ENCODE measurements at places on chromosomes 5 and 9.

GRCh38 chr5:131957721-131958441 is 12.4 kb upstream of the MEIKIN start:
- no peak for DNase-seq

DNA sequence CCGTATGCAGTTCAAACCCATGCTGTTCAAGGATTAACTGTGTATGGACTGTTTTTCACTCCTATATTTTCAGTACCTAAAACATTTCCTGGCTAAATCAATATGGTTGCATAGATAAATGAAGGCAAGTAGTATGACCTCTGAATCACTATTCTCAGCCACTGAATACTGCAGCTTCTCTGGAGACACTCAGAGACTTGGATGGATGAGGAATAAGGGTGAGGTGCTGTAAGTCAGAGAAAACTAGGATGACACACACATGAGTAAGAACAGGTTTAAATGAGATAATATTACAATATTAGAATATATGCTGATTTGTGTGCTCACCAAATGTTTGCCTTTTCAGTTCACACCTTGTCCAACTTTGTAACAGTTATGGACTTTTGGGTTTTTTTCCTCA is 26.0 kb upstream of the ANXA1 start:
- DNase-seq: no peak

- no peak for DNase-seq
Observed at GRCh38 chr5:96687812-96688453, 25.8 kb downstream of the CAST start.

GRCh38 chr9:38175423-38175822 is 106.4 kb upstream of the SHB start:
- DNase-seq: no peak

DNA sequence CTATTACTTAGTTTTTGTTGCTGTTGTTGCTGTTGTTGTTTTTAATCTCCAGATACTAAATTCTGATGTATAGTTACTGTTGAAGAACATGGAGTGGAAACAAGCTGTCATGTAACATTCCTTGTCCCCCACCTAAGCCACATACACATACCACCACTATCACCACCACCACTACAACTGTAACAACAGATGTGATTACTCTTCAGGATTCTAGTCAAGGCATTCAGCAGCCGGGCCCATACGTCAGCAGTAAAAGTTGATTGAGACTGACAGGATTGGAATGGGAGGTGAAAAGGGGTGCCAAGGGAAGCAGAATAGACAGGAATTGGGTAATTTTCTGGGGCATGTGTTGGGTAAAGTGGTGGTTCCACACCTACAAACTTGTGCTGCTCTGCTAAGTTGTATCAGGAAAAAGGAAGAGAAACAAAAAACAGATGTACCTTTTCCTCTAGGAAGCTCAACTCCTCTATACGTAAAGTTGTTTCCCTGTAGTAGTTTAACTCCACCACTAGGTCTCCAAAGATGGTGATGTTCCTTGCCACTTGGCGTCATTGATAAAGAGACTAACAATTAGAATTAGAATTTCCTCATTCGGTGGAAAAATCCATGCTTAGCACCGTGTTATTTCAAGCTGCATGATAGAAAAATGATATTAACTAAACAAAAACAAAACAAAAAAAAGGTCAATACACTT is 138.6 kb downstream of the ARRDC3 start:
- DNase-seq: no peak

- DNase-seq: no peak
Observed at GRCh38 chr9:6224393-6225154, 9.0 kb downstream of the IL33 start.

- no peak for DNase-seq
Observed at GRCh38 chr5:78613756-78614155, 34.8 kb downstream of the LHFPL2 start.

All from stimulated activated CD4-positive, alpha-beta T cell treated with anti-CD3 and anti-CD28 coated beads, Interleukin-1b, Interleukin-23, amount 100 ng/mL, for 1 hour (primary cell).